ENCODE measurements at places on chromosomes 3 and 15. TPM values are rescaled to one million over a fixed set of nuclear protein-coding genes. Genes with fewer than 3 reads are reported as not detected.
A peak's percentile ranks its signal among the peaks of the same experiment; 100 is the strongest.

GRCh38 chr3:126022741-126023359 lies 53.9 kb downstream of the ROPN1B start:
- DNase-seq = no peak

- no peak for DNase-seq
Measured at GRCh38 chr3:44055951-44056350, 185.7 kb upstream of the TOPAZ1 start.

DNA sequence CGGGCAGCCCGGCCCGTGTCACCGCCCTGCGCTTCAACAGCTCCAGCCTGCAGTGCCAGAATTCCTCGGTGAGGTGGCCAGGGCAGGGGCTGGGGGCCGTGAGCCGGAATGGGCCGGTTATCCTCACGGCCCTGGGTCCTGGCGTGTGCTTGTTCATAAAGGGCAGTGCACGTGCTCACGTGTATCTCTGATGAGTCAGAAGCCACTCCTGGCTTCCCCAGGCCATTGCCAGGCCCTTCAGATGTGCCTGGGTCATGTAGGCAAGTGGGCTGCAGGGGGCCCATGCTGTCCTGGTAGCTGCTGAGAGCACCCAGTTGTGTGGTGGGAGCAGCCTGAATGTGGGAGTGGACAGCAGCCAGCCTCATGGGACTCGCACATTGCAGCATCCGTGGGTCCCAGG lies 29.2 kb downstream of the PLXNA1 start:
- DNase-seq = no peak

DNA sequence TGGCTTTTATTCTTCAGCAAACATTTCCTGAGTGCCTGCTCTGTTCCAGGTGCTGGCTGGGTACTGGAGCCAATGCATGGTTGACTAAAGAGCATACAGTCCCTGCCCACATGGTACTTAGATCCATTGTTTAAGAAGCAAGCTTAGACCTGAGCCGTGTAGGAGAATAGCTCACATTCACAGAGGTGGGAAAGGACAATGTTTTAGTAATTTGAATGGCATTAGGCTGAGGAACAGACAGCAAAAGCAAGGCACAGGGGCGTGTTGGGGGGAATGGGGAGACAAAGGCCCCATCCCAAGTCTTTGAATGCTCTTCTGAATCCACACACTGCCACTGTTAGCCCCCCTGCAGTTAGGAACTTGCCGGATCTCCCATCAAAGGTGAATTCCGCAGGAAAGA lies 388.2 kb upstream of the RGMA start:
- DNase-seq = no peak

- no peak for DNase-seq
Measured at GRCh38 chr3:37190667-37191066, 16.3 kb upstream of the LRRFIP2 start.

GRCh38 chr3:44318891-44319311 lies 19.7 kb upstream of the TCAIM start:
- no peak for DNase-seq

DNA sequence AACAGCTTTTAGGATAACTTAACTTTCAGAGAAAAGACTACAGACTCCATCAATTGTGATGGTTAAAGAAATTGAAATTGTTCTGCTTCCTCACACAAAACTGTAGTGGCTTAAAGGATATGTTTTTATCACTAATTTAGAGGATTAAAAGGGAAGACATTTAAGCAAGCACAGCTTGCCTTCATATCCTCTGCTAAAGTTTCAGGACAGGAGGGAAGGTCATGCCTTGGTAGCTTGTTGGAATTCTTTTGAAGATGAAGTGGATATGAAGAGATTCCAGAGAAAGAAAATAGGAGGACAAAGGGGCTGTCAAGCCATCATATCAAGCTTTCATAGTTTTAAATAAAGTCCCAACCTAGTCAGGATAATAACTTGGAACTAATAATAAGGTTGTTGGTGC lies 33.1 kb downstream of the CCDC80 start:
- DNase-seq = no peak

DNA sequence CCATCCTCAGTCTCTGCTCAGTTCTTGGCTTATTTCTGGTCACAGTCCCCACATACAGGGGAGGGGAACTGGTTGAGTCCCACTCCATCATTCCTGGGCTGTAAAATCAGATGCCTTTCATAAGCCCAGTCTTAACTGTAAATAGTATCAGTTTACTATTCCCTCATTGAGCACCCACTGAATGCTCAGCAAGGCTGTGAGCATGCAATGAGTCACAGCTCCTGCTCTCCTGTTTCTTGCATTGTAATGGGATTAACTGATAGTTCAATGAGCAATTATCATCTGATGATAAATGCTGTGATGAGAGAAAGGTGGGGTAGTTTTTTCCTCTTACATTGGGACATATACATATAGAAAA lies 113.6 kb upstream of the TPM1 start:
- DNase-seq = no peak

DNA sequence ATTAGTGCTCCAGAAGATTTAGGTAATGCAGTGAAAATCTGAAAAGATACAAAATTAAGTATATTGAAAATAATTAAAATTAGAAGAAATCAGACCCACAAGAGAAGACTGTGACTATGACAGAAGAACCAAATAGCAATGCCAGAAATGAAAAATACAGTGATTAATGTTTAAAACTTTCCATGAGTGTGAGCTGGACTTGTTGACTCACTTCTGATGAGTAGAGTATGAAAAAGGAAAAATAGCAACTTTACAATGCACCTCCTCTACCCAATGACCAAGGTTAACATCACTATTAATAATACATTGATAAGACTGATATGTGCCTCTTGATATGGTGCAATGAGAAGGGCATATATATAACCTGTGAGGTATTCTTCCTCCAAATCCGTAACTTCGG lies 39.3 kb upstream of the SLC22A13 start:
- no peak for DNase-seq

GRCh38 chr3:29011441-29011840 lies 269.4 kb upstream of the RBMS3 start:
- no peak for DNase-seq

DNA sequence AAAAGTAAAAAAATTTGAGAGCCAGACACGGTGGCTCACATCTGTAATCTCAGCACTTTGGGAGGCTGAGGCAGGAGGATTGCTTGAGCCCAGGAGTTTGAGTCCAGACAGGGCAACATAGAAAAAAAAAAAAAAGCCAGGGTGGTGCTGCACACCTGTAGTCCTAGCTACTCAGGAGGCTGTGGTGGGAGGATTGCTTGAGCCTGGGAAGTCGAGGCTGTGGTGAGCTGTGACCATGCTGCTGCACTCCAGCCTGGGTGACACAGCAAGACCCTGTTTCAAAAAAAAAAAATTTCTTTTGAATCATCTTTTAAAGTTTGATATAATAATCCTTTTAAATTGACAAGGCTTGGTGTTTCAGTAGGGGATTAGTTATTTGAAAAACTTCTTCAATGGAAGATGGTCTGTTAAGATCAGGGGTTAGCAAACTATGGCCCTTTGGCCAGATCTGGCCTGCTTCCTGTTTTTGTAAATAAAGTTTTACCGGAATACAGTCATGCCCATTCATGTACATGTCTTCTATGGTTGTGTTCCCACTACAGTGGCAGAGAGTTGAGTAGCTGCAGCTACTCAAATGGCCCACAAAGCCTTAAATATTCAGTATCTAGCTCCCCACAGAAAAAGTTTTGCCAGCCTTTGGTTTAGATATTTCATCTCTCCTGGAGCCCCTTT lies 28.9 kb downstream of the CDAN1 start:
- DNase-seq = no peak

DNA sequence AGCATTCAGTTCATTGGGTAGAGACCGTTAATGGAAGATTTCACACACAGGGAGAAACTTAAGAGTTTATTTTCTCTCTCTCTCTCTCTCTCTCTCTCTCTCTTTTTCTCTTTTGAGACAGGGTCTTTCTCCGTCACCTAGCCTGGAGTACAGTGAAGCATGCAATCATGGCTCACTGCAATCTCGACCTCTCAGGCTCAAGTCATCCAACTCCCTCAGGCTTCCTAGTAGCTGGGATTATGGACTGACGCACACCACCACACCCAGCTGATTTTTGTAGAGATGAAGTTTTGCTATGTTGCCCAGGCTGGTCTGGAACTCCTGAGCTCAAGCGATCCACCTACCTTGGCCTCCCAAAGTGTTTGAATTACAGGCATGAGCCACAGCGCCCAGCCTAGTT lies 1.6 kb downstream of the WDR72 start:
- no peak for DNase-seq

DNA sequence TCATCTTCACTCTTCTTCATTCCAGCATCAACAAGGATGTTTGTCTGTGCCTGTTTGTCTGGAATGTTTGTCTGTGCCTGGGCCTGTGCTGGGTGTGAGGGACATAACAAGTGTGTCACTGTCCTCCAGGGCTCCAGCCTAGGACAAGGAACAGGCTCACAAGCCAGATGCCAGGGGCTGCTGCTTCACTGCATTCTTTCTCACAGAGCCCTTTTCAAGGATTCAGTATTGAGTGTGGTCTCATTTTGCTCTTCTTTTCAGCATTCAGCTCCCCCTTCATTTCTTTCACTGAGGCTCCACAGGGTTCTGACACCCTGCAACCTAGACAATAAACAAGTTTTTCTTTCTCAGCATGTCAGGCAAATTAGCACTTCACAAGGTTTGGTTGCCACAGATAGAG lies 43.6 kb upstream of the KY start:
- no peak for DNase-seq

DNA sequence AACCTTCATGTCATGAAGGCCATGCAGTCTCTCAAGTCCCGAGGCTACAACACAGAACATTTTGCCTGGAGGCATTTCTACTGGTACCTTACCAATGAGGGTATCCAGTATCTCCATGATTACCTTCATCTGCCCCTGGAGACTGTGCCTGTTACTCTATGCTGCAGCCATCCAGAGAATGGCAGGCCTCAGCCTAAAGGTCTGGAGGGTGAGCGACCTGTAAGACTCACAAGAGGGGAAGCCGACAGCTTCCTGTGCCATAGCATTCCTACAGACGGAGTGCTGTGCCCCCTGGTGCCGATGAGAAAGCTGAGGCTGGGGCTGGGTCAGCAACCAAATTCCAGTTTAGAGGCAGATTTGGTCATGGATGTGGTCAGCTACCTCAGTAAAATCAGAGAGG lies 51.3 kb upstream of the CADPS start:
- DNase-seq = no peak

- DNase-seq = no peak
Measured at GRCh38 chr3:65473736-65474135, 565.0 kb downstream of the MAGI1 start.

DNA sequence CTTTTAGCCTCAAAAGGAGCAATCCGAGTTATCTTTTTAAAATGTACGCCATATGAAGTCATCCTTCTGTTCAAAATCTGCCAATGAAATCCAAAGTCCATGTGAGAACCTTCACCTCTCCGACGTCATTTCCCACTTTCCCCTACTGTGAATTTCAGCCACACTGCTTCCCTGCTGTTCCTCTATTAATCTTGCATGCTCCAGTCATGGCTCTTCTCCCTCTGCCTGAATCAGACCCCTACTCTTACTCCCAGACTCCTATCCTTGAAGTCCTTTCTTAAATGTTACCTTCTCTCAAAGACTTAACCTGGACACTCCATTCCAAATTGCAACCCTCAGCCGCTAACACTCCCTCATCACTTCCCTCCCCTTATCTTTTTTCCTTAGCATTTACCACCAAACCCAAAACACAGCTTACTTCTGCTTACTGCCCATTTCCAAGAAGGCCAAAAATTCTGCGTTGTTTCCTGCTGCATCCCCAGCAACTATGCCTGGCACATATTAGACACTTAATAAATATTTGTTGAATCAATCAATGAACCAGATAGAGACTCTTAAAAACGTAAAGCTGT lies 1.2 kb downstream of the NKIRAS1 start:
- DNase-seq = no peak

DNA sequence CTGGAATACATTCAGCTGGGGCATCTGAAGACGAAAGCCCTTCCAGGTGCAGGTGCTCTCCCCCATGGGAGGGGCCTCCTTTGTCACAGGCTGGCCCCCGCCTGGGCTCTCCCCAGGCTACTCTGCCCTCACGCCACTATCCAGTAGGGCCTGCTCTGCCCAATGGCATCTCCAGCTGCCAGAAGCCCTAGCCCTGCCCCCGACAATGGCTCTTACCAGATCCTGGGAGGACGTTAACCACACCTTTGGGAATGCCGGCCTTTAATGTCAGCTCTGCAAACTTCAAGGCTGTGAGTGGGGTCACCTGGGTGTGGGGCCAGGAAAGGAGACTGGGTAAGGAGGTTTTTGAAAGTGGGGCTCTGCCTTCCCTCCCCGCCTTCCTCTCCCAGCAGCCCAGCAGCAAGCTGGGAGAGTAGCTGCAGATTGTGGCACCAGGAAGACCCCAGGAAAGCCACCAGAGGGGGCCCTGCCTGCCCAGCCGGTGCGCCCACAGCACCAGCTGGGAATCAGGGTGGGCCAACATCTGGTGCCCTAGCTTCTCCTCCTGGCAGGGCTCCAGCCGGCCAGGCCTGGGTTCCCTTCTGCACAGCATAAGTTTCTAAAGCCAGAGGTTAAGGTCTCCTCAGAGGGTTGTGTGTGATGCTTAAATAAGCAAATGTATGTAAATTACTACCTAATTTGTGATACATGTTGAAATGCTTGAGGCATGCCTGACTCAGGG lies 40.4 kb upstream of the SLC41A3 start:
- peak; percentile 3 for DNase-seq

GRCh38 chr3:39809181-39809994 lies at the start of gene MYRIP:
TSS of gene MYRIP (plus strand) at chr3:39809609. CDS start at chr3:39900817, 91,208 bp downstream.
- DNase-seq = no peak

DNA sequence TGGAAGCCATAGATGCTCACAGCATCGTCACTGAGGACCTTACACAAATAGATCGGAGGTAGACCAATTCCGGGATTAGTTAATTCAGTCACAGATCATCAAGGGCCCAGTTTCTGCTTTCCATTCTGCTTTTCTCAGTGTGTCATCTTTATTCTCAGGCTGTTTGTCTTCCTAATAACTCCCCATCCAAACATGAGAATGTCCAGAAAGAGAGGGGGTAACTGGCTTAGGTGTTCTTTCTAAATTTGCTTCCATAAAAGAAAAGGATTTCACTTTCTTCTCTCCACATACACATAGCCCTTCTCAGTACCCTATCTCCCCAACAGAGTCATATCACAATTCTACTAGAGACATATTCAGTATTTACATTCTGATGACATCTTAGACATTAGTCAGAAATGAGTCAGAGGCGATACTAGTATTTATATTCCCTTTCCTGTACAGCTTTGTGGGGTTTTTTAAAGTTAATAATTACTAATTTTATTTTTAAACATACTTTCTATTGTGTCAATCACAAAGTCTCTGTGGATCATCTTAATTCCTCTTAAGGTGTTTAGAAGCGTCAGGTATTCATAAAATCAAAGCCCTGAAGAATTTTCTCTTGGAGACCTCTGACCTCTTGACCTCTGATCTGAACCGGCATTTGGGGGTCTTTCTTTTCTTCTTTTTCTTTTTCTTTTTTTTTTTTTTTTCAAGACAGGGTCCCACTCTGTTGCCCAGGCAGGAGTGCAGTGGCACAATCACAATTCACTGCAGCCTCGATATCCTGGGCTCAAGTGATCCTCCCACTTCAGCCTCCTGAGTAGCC lies 24.3 kb upstream of the IL12A start:
- no peak for DNase-seq

- no peak for DNase-seq
Measured at GRCh38 chr15:71885390-71885789, 75.0 kb downstream of the NR2E3 start.

GRCh38 chr3:94965867-94966475 lies 903.1 kb downstream of the NSUN3 start:
- no peak for DNase-seq

Gene DNAH1
- 8.4 TPM for total RNA-seq

Gene IL1RAP
- 10.2 TPM for total RNA-seq

Gene STX19
- not detected for total RNA-seq

Gene TEX9
- 0.63 TPM for total RNA-seq

Gene ST6GAL1
- total RNA-seq = 116 TPM

Gene TNFSF10
- 12.9 TPM for total RNA-seq

Gene BOC
- total RNA-seq = not detected

Gene SPINK8
- not detected for total RNA-seq

Gene DOCK3
- 1.2 TPM for total RNA-seq

Gene CMC1
- 23.7 TPM for total RNA-seq

Measured in activated T-cell treated with anti-CD3 and anti-CD28 coated beads, Interleukin-2, amount 50 U/mL, for 4 hours (primary cell).